ENCODE measurements at places on chromosomes 1 and 21. TPM values are rescaled to one million over a fixed set of nuclear protein-coding genes. Genes with fewer than 3 reads are reported as not detected.

- no peak overlapping the region for H3K4me3 ChIP-seq
- no peaks in the 10 kb centered on the region for H3K4me1 ChIP-seq
- H3K36me3 ChIP-seq = no peaks in the 10 kb centered on the region
- no peak overlapping the region for H3K27ac ChIP-seq
Observed at GRCh38 chr1:29679828-29680558, 443.7 kb downstream of the PTPRU start.

S100A9 gene
- total RNA-seq = 0.59 TPM

DNA sequence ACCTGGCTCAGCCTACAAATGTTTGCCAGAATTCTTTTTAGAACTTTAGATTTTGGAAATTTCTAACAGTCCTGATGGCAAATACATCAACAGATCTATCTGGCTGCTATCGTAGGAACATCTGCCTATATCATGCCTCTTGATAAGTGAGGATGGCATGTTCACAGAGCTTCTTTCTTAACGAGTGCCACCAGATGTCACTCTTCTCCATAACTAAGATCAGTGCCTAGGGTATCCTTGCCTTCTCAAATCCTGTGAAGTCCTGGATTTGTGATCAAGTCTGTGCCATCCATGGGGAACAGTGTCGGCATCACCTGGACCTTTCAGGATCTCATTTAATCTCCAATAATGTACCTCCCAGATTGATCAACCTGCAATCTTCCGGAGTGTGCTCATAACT lies 36.5 kb upstream of the CD5L start:
- peaks cover 40% of the 10 kb centered on the region for H3K27me3 ChIP-seq
- H3K27ac ChIP-seq = no peak overlapping the region
- peak; percentile 46 for DNase-seq
- no peaks in the 10 kb centered on the region for H3K36me3 ChIP-seq
- no peak overlapping the region for H3K4me3 ChIP-seq

DNA sequence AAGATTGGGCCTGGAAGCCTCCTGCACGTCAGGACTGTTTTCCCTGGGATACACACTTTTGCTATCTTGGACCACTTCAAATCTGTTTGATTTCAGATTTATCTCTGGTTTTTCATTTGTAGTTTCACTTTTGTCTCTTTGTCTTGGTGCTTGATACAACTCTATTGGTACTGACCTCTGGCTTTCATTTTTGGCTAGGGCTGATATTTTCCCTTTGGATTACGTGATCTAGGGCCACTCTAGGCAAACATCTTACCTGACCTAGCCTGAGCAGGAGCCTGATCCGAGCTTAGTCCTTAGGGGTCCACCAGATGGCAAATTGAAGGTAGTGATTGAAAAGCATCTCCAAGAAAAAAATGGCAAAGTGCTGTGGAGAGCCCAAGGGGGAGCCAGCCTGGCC lies 39.6 kb downstream of the ZBTB18 start:
- H3K27ac ChIP-seq = no peak overlapping the region
- DNase-seq = no peak
- peaks cover 74% of the 10 kb centered on the region for H3K27me3 ChIP-seq
- H3K4me3 ChIP-seq = no peak overlapping the region

GRIK1 gene
- total RNA-seq = not detected

- H3K27me3 ChIP-seq = no peaks in the 10 kb centered on the region
- no peak overlapping the region for H3K27ac ChIP-seq
- H3K4me1 ChIP-seq = no peaks in the 10 kb centered on the region
- DNase-seq = no peak
Observed at GRCh38 chr1:53391982-53392381, 64.1 kb upstream of the LRP8 start.

- no peak overlapping the region for H3K4me3 ChIP-seq
- H3K36me3 ChIP-seq = no peaks in the 10 kb centered on the region
- no peak overlapping the region for H3K27ac ChIP-seq
- no peak for DNase-seq
Observed at GRCh38 chr1:44447051-44447810, 42.2 kb downstream of the RNF220 start.

CYP4Z1 gene
- total RNA-seq = not detected

- no peaks in the 10 kb centered on the region for H3K36me3 ChIP-seq
- no peaks in the 10 kb centered on the region for H3K27me3 ChIP-seq
- H3K27ac ChIP-seq = peak overlapping the region; percentile 66
- no peak overlapping the region for H3K4me3 ChIP-seq
- DNase-seq = no peak
- H3K4me1 ChIP-seq = peaks cover 46% of the 10 kb centered on the region
Observed at GRCh38 chr1:234725177-234726132, 115.5 kb upstream of the IRF2BP2 start.

- H3K27ac ChIP-seq = no peak overlapping the region
- no peaks in the 10 kb centered on the region for H3K27me3 ChIP-seq
- H3K36me3 ChIP-seq = no peaks in the 10 kb centered on the region
Observed at GRCh38 chr1:70487910-70488665, 77.0 kb downstream of the CTH start.

IL23R gene
- total RNA-seq = not detected

GRCh38 chr1:87024936-87025540 lies 110.6 kb downstream of the HS2ST1 start:
- no peaks in the 10 kb centered on the region for H3K4me1 ChIP-seq
- peak; percentile 15 for DNase-seq
- no peaks in the 10 kb centered on the region for H3K27me3 ChIP-seq
- no peak overlapping the region for H3K27ac ChIP-seq
- no peak overlapping the region for H3K4me3 ChIP-seq

Measured in HCT116 (cell line).